DMS79 treated with DMSO at 0.1 percent for 48 hours (cell line): ENCODE measurements at places on chromosomes 1 and 21.
A peak's percentile ranks its signal among the peaks of the same experiment; 100 is the strongest.

DNA sequence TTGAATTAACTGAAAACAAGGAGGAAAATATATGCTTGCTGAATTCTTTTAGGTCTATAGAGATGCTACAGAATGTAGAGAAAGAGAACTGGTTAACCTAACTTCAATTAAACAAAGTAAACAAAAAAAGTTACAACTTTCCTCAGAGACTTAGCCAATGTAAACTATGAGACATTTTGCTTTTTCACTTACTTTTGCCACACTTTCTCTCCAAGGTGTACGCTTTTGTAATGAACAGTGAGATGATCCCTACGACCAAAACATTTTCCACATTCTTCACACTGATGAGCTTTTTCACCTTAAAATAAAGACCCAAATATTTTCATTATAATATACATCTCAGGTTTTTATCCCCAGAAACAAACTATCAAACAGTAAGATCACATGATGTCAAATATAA lies 28.3 kb upstream of the ASPM start:
- no peak for DNase-seq

- no peak for DNase-seq
These were observed 143.8 kb downstream of the DAB1 start for GRCh38 chr1:57279909-57280666.

- DNase-seq, result no peak
These were observed 30.9 kb downstream of the RCAN1 start for GRCh38 chr21:34583926-34584563.

DNA sequence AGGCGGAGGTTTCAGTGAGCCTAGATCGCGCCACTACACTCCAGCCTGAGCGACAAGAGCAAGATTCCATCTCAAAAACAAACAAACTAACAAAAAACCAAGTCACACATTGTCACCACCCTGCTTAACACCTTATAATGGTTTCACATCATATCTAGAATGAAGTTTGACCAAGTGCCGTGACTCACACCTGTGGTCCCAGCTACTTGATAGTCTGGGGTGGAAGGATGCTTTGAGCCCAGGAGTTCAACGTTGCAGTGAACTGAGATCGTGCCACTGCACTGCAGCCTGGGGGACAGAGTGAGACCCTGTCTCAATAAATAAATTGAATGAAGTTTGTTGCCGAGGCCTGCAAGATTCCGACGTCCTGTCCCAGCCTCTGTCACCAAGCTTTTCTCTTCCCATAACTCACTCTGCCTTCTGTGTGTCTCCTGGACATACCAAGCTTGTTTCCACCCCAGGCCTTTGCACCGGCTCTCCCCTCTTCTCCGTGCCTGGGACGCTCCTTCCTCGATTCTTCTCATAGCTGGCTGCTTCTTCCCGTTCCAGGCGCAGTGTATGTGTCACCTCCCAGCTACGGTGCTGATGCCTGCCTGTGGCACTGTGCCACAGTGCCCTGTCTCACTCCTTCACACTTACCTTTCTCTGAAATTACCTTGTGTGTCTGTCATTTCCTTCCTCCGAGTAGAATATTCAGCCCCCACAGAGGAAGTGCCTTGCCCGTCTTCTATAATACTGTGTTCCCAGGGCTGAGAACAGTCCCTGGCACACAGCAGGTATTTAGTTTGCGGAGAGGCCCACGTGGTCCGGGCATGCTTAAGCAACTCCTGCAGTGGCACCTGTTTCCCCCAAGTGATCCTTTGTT lies 3.8 kb upstream of the SELENON start:
- peak; percentile 99 for DNase-seq

DNA sequence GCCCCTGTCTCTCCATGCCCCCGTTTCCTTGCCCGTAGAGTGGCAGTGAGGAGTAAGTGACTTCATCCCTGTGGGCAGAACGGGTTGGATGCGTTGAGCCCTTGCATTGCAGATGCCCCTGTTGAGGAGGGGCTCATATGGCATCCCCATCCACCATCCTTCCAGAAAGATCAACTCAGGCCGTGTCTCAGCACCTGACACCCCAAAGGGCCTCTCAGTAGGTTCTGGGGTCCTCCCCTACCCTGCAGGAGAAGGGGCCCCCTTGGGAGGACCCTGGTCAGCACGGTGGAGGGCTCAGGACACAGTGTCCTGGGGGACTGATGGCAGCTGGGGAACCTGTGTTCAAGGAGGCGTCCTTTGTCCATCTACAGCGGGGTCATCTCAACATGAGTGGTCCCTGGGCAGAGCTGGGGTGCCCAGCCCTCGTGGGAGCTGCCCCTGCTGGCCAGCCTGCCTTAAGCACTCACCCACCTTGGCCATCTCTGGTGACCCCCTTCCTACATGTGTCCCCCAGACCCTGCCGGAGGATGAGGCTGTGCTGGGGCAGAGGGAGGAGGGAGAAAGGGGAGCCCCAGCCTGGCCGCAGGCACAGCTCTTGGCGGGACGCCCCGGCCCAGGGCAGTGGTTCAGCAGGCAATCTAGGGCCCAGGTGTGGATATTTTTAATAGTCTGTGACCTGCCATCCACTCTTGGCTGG lies 48.2 kb upstream of the ACTRT2 start:
- DNase-seq, result no peak

GRCh38 chr1:119363162-119363561 lies 5.4 kb upstream of the HAO2 start:
- DNase-seq, result no peak

DNA sequence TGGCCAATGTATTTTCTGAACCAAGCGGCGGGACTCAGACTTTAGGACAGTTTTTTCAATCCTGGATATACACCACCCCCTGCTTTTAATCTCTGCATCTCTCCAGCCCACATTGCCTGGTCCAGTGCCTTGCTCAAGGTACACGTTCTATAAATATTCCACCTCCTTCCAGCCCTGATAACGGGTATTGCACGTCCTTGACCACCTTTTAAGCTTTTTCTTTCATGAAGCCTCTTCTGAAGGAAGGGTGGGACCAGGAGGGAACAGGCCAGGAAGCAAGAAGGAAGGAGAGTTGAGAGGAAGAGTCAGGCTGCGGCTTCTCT lies 3.4 kb downstream of the S100A16 start:
- DNase-seq, result no peak

DNA sequence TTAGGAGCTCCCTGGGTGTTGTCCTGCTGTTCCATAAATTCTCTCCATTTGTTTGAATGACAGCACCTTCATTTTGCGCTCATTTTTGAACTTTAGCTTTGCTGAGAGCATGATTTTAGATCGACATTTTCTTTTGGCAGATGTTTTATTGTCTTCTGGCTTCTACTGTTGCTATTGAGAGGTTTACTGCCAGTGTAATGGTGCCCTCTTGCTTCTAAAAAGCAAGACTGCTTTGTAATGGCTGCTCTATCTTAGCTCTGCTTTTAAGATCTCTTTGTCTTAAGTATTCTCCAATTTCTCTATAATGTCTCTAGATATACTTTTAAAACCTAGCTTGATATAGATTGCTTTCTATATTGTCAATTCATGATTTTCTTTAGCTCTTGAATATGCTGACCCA lies 27.8 kb downstream of the THEM4 start:
- no peak for DNase-seq

DNA sequence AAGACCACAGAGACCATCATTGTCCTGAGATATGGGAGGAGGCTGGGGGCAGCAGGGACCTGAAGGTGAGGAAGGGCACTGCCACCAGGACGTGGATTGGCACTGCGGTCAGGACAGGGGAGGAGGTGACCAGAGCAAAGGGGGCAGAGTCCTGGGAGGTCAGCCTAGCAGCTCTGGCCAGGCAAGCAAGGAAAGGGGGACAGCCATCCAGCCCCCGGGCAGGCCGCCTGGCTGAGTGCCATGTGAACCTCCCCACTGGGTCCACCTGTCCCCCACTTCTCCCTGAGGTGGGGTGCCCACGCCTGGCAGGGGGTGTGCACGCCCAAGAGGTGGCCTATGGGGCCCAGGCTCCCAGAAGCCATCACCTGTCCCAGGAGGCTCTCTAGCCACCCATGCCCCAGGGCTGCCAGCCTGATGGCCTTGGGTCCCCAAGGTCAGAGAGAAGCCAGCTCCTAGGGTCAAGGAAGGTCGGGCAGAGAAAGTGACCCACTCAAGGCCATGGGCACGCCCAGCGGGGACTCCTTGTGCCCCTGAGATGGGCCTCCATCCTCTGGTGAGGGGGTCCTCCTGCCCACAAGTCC lies 17.6 kb upstream of the PTTG1IP start:
- DNase-seq, result no peak

- peak; percentile 18 for DNase-seq
These were observed 193.3 kb upstream of the SNX7 start for GRCh38 chr1:98468111-98468717.

DNA sequence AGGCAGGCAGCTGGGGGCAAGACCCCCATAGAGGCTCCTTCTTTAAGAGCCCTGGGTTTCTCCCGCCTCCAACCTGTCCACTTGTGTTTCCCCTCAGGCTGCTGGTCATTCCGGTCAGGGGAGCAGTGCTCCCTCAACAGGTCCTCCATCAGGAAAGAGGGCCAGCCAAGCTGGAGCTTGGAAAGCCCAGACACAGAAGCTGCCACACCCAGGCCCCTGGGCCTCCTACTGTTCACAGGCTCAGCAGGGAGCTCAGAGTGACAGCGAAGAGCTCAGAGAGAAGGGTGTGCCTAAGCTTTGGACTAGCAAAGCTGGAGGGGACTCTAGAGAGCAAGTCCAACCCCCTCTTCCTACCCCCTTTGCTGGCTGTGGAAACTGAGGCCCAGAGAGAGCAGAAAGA lies 10.3 kb upstream of the CDCP2 start:
- DNase-seq, result no peak

DNA sequence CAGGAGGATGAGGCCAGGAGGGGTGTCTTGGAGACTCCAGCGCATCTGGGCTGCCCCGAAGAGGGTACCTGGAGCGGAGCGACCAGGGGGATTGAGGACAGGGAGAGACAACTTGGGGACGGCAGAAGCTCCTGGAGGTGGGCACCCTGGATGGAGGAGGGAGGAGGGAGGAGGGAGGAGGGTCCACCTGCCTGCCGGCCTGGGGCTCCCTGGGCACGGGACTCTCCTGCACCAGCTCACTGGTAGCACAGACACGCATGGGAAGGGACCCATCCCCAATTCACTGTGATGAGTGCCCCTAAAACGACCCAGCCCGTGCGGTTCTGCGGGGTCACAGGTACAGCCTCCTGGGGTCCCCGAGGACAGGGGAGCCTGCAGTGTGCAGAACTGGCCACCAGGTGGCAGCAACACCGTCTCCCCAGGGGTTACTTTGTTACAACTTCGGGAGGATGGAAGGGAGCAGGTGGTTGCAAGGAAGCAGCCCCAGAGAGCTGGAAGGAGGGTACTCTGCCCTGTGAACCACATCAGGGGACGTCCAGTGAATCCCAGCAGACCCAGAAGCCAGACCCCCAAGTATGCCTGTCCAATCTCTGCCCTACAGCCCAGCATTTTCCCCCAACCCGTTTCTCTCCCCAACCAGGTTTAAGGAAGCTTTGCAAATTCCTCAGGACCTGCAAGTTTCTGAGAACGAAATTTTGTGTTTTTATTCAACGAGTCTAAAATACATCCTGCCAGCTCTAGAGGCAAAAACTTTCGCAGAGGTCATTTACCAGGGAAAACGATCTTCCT lies 482.4 kb downstream of the NPHP4 start:
- peak; percentile 18 for DNase-seq

DNA sequence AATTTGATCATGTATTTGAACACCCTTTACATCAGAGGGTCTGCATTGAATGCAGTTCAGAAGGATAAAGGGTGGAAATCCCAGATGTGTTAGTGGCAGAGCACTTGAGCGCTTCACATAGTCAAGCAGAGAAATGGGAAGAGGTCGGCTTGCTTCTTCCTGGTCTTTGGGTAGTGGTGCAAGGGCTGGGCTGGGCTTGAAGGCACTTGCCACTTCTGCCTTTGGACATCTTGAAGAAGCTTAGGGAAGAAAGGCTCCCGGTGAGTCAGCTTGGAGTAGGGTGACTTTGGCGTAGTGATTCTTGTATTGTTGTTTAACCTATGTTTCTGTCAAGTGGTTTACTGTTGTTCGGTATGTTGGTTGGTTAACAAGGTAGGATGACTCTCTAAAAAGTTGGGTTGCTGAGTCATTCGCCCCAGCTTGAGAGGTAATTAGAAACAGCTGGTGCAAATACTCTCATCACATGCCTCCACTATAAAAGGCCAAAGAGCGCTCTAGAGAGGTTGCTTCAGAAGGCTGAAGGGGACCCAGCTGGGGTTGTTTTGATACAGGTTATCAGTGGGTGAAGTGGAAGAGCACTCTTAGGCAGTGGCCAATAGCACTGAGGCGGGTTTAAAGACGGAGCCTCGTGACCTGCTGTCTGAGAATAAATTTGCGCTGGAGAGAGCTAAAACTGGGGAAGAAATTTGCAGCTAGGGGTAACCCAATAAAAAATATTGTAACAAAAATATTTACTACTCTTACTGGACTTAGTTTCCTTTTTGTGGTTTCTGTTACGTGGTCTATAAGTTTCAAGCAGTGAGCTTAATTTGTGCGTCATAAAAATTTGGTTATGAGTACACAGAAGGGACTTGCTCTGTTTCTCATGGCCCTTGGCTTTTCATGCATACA lies 1.4 kb downstream of the BACH1 start:
- peak; percentile 91 for DNase-seq

- no peak for DNase-seq
These were observed 3.6 kb upstream of the PLEKHG5 start for GRCh38 chr1:6495041-6495441.

- no peak for DNase-seq
These were observed 64.2 kb downstream of the PLXNA2 start for GRCh38 chr1:208179961-208180409.

DNA sequence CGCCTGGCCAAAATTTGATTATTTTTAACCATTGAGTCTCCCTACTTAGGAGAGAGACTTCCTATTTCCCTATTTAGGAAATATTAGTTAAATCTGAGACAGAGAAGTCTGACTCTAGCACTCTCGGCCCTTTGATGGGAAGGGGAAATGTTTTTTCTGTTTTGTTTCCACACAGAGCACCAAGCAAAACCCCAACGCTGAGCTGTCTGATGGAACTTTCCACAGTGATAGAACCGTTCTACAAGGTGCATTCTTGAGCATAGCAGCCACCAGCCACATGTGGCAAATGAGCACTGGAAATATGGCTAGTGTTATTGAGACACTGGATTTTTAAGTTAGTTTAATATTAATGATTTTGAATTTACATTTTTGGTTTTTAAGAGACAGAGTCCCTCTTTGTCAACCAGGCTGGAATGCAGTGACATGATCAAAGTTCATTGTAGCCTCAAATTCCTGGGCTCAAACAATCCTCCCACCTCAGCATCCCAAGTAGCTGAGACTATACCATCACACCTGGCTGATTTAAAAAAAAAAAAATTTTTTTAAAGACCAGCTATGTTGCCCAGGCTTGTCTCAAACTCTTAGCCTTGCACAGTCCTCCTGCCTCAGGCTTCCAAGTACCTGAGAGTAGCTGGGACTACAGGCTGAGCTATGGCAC lies 77.3 kb upstream of the GALNT2 start:
- no peak for DNase-seq

GRCh38 chr1:6244401-6245049 lies 546 bp downstream of the HES3 start:
- peak; percentile 79 for DNase-seq

GRCh38 chr21:44523567-44524413 lies 16.2 kb downstream of the KRTAP10-1 start:
- no peak for DNase-seq
